Activated B cell treated with CpG ODN at 0.5 μM for 24 hours (primary cell): ENCODE measurements at places on chromosomes 13 and 19.

GRCh38 chr13:50917572-50917971, 8.0 kb downstream of the RNASEH2B start:
- no peak for DNase-seq

- DNase-seq: no peak
Observed at GRCh38 chr19:48746738-48747575, at the start of gene IZUMO1. TSS of gene IZUMO1 (minus strand) at chr19:48746909. CDS start at chr19:48745859, 1,050 bp downstream.

GRCh38 chr13:36219883-36220282, 5.5 kb upstream of the SOHLH2 start:
- DNase-seq: no peak

DNA sequence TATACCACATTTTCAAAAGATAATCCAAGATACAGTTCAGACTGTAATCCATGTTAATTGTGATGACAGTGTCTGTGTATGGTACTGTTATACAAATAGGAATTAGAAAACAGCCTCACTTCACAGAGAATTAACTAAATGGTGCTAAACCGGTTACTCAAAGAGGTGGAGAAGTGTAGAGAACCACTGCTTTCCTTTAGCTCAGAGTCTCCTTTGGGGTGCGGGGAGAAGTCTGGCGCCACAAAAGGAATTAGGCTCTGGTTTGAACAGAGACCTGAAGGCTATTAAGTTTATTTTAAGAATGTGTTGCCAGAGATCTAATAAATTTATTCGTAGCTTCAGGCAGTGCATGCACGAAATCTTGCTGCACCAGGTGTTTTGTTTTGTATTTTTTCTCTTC, 65.8 kb downstream of the FREM2 start:
- no peak for DNase-seq

DNA sequence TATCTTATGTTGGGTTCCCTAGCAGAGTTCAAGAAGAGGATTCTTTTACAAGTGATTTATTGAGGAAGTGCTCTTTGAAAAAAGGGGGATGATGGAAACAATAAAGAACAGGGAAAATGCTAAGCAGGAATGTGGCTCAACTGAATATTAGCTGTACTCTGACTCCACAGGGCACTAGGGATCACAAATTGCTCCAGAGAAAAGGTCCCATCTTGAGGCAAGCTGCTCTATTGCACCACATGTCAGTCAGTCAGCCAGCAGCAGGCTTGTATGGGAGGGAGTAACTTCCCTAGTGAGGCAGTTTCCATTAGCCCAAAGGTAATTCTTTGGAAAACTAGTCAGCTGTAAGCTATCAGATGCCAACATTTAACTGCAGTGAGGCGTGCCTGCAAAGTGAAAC, 73.3 kb upstream of the FNDC3A start:
- no peak for DNase-seq

- no peak for DNase-seq
Observed at GRCh38 chr13:46348961-46349360, 38.1 kb downstream of the RUBCNL start.
